Stimulated activated CD4-positive, alpha-beta T cell treated with anti-CD3 and anti-CD28 coated beads, Interleukin-4, amount 100 ng/mL, for 1 hour (primary cell): ENCODE measurements at places on chromosomes 6 and 20.
A peak's percentile ranks its signal among the peaks of the same experiment; 100 is the strongest.

DNA sequence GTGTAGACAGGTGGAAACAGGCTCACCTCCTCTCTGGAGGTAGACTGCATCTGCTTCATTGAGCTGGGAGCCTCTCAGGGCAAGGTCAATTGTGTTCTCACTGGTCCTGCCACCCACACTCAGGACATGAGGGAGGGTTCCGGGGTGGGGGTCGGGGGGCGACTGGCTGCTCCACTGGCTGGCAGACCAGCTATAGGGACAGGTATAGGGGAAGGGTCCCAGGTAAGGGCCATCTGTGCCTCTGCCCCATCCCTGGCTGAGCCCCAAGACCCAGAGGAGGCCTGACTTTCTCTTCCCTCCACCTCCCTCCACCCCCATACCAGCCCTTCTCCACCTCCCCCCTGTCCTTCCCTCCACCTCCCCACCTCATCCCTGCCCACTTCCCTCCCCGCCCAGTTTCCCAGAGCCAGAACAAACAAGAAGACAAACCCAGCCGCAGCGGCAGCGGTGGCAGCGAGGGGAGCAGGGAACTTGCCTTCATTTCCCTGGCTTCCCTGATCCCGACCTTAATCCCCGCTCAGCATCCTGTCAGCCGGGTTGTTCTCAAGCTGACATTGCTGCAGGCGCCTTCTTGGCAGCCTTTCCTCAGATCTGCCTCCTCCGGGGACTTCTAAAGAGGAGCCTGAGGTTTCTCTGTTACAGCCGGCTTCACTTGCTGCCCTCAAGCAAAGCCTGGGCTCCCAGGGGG lies 18.3 kb upstream of the FOXP4 start:
- no peak for DNase-seq

DNA sequence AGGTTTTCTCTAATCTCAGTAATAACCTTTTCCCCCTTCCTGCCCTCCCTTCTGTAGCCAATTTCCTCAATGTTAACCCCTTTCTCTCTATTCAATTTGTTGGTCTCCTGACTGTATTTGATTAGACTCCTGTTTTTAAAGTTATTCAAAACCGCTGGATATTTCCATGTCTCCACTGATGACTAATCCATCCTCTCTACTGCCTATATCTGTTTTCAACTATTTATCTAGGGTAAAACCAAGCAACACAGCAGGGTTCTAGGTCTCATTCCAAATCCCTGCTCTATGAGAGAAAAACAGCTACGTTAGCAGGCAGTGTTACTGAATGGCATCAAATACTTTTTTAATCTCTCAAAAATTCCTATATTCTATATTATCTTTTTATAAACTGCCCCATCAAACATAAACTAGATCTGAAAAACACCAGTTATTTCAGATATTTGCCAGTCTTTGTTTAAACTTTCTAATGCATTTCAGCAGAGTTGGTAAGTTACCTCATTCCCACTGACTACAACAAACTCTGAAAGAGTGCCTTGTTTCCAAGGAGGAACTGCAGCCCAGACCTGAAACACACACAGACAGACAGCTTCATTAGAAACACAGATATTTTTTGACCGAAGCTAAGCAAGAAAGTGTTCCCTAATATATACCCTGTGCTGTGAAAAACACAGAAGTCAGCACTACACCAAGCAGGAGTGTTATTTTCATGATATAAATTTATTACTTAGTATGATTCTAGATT lies 8.2 kb downstream of the RTN4IP1 start:
- DNase-seq: no peak

- no peak for DNase-seq
These were observed 136.2 kb downstream of the BMP7 start for GRCh38 chr20:57130160-57130772.

DNA sequence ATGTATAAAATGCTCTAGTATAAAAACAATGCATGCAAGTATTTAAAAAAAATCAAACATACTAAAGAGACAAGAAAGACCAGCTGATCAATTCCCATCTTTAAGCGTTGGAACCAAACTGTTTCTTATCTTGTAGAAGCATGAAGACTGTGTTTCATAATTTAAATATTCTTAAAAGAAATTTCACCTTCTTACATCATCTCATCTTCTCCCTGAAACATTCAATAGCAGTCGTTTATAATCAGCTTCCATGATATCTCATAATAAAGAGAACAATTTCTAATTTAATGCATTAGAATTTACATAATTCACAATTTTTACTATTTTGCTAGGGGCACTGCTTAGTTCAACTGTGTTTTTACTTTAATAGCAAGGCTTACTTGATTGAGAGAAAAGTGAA lies 468.1 kb upstream of the MARCKS start:
- DNase-seq: no peak

- no peak for DNase-seq
These were observed 205.3 kb upstream of the CNR1 start for GRCh38 chr6:88371480-88371879.

DNA sequence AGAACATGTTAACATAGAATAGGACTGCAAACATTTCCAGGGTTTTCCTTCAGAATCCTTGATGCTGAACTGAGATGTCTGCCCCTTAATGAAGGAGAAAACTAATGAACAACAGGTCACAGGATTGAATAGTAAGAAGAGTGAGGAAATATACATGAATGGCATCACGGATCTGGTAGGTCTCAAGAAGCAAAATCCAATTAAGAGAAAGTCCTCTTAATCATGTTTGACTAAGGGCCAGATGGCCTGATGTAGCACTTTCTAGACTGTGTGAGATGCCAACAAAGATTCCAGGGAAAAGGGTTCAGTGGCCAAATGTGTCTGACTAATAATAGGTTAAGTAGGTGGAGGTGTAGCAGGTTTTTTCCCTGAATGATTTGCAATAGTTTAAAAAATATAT lies 13.7 kb upstream of the SHPRH start:
- no peak for DNase-seq

GRCh38 chr6:48994811-48995210 lies 468.2 kb downstream of the MMUT start:
- no peak for DNase-seq

GRCh38 chr6:15628499-15629131 lies 34.2 kb downstream of the DTNBP1 start:
- peak; percentile 40 for DNase-seq

- no peak for DNase-seq
These were observed 315.1 kb downstream of the UBE3D start for GRCh38 chr6:82750556-82750955.

- DNase-seq: no peak
These were observed 50.7 kb upstream of the UTRN start for GRCh38 chr6:144234399-144234798.

GRCh38 chr6:88165087-88165843 lies 882 bp downstream of the CNR1 start:
- no peak for DNase-seq

DNA sequence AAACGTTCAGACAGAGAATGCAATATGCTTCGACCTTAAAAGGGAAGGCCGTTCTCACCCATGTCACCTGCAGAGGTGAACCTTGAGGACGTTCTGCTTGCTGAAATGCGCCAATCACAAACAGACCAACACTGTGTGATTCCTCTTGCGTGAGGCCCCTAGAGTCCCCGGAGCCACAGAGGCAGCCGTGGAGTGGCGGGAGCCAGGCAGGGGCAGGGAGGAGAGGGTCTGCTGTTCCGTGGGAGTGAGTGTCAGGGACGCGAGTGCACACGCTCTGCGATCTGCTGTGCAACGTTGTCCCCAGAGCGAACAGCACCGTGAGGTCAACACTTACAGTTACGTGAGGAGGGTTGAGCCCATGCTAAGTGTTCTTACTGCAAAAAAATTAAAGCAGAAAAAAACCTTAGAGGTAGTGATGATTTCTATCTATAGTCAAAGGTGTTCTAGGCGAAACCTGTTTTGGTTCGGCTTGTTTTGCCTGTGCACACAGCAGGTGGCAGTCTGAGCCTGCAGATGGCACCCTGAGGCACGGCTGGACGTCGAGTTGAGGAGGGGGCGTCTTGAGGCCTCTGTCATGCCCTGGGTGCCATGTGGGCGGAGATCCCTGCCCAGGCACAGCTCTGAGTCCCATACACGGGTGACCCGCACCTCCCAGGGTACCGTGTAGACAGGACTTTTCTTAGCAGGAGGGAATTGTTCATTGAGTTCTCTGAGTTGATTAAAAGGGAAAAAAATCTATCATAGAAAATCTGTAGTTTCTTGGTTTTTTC lies 71.7 kb upstream of the FRMD1 start:
- no peak for DNase-seq

GRCh38 chr20:36878941-36879340 lies 3.0 kb downstream of the TLDC2 start:
- no peak for DNase-seq

DNA sequence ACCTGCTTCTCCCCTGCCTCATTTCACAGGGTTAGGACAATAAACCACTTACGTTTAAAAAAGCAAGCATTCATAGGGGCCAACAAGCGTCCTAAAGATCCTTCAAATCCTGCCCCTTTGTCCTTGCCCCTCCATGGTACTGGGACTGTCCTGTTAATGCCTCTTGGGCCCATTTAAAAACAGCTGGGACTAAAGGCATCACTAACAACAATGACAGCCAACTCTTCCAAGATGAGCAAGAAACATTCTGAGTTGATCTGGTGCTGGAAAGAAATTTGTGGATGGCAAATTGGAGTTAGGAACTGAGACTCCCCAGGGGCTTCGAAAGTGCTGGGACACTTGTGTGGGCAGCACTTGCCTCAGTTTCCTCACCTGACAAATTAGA lies 93.4 kb downstream of the ZMYND8 start:
- DNase-seq: no peak

- no peak for DNase-seq
These were observed 228.5 kb downstream of the ERMARD start for GRCh38 chr6:169979873-169980432.

DNA sequence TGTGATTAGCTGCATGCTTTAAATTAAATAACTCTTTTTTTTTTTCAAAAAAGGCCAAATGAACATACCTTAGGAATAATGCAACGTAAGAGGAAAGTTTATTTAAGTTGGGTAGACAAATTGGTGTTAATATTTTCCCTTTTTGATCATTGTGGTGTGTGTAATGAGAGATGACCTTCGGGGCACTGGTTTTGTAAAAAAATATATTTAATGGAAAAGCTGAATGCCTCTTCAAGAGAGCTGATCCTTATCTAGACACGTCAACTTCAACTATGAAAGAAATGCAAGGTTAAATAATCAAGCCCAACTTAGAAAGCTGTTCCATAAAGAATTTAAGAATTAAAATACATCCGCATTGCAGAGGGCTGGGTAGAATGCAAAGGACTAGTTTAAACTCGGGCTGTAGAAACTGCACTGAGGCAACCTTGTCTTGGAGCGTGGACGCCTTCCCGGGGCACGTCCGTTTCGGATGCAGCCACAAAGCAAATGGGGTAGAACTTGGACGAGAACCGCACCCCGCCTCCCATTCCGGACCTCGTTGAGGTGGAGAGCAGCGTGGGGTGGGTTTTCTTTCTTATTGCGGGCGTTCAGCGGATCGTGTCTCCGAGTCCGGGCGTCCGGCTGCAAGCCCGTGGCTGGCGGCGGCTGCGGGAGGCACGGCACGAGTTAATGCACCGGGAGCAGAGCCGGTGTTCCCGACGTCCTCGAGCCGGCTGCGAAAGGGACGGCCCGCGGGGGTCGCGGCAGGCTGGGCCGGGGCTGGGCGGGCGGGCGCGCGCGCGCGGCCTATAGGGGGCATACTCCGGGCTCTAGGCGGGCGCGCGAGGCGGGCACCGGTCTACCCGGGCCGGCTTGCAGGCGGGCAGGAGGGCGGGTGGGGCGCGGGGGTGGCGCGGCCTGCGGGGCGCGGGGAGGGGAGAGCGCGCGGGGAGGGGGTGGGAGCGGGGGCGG lies 1.9 kb downstream of the JARID2 start:
- peak; percentile 65 for DNase-seq

DNA sequence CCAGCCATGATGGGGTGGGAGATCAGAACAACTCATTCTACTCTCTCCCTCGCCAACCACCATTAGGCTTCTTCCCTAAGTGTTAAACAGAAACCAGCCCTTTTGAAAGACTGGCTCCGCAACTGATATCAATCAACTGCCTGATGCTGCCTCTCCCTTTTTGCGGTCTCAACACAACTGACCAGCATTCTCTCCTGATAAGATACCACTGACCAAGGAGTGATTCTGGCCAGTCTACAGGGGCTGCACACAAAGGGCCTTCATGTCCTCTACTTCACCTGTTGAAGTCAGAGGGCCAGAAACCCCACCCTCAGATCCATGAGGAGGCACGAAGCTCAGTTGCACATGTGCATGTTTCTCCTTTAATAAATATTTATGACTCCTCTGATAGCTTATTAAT lies 145.1 kb downstream of the CD24 start:
- DNase-seq: no peak

DNA sequence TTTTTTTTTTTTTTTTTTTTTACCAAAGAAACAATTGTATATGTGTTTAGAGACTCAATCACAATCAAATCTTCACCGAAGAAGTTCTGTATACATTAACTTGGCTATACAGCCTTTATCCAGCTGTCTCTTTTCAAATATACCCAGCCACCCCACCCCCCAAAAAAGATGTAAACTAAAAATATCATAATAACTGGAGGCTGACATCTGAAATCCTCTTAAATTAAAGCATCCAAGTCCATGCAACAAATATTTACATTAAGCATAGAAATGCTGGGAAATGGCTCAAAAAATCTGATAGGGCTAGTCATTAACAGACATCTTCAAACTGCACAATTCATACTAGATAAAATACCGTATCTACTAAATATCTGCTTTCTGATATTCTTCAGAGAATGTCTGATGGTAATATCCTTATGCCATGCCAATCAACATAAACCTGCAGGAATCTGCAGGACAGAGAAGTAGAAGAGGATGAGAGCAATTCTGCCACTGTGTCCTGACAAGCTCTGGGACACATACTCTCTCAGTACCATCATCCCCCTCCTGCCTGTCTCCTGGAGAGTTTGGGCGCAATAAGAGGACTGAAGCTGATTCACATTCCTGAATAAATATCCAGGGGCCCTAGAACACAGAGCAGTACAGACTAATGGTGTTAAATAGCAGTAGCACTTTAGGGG lies 152.4 kb downstream of the KIF6 start:
- no peak for DNase-seq

- DNase-seq: no peak
These were observed 133.4 kb downstream of the RFPL4B start for GRCh38 chr6:112480553-112480952.

DNA sequence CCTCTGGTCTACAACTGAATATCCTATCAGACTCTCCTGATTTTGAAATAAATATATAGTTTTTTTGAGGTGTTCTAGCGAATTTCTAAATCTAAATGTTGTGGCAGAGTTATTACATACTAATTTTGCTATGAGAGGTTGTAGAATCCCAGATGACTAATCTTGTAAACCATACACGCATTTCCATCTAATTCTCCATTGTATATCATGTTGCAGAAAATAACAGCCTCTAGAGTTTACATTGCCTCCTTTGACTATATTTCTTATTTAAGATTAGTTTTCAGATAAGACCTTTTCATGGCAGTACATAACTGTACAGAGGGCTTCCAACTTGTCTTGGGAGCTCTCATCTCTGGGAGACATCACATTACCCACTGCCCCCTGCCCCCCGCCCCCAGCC lies 22.9 kb downstream of the PTPN1 start:
- no peak for DNase-seq
